Stimulated activated CD4-positive, alpha-beta T cell treated with anti-CD3 and anti-CD28 coated beads, Interleukin-4, amount 100 ng/mL, for 4 hours (primary cell): ENCODE measurements at places on chromosomes 5 and 9.

- DNase-seq = no peak
These were observed 802 bp downstream of the CCDC107 start for GRCh38 chr9:35658968-35659220.

GRCh38 chr5:31193116-31193515 is 370 bp upstream of the CDH6 start:
- DNase-seq = no peak

DNA sequence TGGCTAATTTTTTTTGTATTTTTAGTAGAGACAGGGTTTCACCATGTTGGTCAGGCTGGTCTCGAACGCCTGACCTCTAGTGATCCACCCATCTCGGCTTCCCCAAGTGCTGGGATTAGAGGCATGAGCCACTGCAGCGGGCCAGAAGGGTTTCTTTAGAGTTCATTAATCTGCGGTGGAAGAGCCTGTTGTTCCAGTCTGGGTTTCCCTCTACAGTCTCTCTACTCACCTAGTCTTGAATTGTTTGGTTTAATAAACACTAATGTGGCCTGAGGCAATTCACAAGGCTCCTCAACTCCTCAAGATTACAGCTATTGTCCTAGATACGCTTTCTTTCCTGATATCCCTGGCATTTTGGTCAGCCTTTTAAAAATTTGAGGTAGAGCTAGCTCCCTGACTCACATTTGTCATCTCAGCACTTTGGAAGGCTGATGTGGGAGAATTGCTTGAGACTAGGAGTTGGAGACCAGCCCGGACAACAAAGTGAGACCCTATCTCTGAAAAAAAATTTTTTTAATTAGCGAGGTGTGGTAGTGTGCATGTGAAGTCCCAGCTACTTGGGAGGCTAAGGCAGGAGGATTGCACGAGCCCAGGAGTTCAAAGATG is 4.6 kb upstream of the SAR1B start:
- no peak for DNase-seq

DNA sequence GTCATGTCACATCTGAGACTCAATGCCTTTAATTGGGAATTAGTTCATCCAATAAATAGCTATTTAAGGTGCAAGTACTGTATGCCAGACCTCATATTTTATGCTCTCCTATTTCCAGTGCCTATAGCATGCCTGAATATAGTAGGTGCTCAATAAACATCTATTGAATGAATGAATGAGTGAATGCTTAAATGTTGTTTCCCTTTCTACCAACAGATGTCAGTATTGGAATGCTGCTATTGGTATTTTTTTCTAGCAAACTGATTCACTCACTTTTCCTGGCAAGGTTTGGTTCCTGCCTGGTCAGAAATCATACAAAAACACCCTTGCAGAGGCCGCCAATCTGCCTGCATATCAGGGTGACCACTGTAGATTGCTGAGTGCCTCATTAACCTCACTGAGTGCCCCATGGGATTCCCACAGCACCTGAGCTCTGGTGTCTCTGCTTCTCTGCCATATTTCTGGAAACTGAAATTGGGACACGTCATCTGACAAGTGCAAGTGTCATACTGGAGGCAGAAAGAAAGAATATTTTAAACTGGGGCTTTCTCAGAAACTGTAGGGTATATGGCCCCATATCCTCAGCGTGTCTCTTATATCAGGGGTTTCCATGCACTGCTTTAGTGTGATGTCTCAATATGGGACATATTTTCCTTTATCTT is 359.7 kb downstream of the TRIM32 start:
- no peak for DNase-seq

DNA sequence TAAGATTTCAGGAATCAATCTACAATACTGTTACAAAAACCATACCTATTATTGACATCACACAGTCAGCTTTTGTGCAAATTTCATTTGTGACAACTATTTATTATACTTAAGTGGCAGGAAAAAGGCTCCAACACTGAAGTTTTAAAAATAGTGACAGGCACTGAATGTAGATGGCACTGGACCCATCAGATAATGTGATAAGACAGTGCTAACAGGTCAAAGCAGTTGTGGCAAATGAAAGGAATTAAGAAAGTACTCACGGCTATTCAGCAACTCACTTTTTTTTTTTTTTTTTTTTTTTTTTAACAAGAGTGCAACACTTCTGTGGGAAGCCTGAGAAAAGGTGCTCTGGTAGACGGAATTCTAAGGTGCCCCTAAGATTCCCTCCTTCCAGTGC is 115.0 kb upstream of the MEF2C start:
- DNase-seq = no peak

GRCh38 chr5:38827525-38827924 is 18.3 kb upstream of the OSMR start:
- no peak for DNase-seq

DNA sequence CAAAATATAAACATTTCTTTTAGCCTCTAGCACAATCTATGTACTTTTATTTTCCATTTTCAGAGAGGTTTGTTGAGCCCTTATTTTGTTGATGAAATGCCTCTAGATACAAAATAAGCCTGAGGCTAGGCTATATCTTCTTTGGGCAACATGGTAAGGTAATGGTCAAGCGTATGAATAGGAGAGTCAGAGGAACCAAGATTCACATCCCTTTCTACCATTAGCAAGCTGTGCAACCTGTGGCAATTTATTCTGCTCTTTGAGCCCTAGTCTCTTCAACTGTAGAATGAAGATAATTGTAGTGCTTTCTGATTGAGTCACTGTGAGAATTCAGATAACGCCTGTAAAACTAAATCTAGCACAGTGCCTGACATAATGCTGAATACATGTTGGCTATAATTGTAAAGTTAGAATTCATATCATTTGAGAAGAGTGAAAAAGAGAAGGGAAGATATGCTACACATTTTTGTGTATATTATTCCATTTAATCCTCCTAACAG is 412.5 kb downstream of the CCDC171 start:
- no peak for DNase-seq

DNA sequence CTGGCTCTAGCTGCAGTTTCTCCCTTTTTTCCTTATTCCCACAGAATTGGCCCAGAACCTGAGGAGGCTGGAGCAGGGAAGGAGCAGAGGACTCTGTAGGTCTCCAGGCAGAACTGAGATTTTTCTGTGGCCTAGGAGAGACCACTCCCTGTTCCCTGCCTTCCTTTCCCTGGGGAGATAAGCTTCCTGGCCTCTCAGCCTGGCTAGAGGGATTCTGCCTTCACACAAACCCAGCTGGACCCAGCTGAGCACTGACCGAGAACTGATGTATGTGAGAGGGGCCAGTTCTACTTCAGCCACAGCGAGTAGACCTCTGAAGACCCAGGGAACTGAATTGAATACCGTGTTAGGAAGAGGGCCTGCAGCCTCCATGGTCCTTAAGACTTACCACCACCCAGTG is 48.0 kb downstream of the RUSC2 start:
- no peak for DNase-seq

DNA sequence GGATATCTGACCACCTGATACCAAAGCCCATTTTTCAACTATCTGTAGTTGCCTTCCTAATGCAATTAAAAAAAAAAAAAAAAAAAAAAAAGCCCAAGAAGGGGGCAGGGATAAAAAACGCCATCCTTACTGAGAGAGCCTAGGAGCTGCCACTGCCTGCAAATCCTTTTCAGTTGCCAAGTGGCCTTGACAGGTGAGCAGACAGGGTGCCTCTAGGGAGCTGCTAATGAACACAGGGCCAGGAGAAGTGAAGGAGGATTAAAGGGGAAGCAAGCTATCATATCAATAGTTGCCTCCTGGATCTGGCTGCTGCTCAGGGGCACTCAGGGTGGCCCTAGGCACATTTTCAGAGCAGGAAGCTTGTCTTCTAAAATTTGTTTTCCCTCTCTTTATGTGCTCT is 547.4 kb downstream of the TLE1 start:
- DNase-seq = no peak

- no peak for DNase-seq
These were observed 90.8 kb downstream of the PLPPR1 start for GRCh38 chr9:101119206-101119819.

GRCh38 chr5:86675311-86675710 is 57.6 kb downstream of the COX7C start:
- no peak for DNase-seq

DNA sequence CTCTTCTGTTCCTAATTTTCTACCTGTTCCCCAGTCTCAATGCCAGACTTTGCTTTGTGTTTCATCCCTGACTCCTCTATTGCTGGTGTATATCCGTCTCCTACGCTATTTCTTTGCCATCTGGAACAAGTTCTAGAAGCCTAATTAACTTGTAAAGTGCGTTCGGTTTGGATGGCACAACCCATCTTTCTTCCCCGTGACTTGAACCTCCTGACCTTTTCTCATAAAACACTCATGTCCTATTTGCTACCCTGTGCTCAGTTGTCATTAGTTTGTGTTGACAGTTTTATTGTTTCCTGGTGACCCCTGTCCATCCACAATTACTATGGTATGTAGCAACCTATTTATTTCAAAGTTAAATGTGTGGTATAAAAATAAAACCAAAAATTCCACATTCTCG is 323.5 kb downstream of the TLE4 start:
- no peak for DNase-seq

DNA sequence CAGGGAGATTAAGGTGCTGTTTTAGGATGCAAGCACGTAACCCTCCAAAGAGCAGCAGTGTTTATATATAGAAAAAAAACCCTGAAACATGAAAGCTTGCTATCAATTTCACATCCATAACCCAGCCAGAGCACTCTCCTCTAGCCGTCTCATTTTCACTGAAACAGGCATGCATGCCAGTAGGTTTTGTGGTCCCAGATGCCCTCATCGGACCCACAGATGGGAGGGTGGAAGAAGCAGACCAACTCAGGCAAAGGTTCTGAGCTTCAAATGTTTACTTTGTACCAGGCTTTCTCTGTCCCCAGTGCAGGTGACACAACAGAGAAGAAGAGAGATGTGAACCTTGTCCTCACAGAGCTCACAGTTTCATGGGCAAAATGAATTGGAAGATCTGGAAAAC is 127.4 kb upstream of the ATP10B start:
- DNase-seq = no peak

DNA sequence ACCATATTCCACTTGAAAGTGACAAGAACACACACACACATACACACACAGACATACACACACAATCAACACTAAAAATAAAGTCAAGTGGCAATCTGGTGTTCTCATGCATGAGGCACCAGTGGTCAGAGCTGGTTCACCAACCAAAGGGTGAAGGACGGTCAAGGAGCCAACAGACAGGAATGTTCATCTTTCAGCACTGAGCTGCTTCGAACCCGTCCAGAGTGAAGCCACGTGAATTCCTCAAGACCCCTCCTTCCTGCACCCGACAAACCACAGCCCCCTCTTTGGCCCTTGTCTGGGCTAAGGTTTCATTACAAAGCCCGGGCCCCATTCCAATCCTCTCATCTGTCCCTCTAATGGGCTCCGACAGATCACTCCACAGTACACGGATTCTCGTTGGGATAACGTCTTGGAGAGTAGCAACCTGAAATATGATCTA is 84.5 kb upstream of the SMIM23 start:
- DNase-seq = no peak

DNA sequence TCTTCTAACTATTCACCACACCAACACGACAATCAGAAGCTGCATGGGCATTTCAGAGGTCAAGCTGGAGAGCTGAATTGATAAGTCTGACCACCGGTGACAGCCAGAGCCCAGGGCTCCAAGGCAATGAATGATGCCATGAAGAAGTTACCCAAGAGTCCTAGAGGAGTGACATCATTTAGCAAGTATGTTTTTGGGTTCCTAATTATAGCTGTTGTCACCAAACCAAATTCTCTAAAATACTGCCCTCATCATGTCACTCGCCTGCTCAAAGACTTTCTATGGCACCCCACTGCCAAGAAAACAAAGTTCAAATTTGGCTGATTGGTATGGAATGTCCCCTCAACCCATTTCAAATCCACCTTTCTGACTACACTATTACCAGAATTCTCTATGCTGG is 235.1 kb downstream of the SPOCK1 start:
- DNase-seq = no peak

- DNase-seq = no peak
These were observed 22.5 kb downstream of the EDIL3 start for GRCh38 chr5:84362061-84362720.

DNA sequence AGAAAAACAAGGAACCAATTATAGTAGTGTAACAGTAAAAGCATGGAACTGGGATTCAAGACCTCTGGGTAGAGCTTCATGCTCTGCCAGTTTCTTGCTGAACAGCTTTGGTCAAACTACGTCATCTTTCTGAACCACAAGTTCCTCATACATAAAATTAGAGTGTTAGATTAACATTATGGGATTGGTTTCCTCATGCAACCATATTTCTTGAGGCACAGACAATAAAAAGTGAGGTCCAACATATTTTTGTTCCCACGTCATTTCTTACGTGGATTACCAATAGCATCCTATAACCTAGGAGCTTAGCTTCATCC is 354.8 kb downstream of the TMEM232 start:
- DNase-seq = no peak

DNA sequence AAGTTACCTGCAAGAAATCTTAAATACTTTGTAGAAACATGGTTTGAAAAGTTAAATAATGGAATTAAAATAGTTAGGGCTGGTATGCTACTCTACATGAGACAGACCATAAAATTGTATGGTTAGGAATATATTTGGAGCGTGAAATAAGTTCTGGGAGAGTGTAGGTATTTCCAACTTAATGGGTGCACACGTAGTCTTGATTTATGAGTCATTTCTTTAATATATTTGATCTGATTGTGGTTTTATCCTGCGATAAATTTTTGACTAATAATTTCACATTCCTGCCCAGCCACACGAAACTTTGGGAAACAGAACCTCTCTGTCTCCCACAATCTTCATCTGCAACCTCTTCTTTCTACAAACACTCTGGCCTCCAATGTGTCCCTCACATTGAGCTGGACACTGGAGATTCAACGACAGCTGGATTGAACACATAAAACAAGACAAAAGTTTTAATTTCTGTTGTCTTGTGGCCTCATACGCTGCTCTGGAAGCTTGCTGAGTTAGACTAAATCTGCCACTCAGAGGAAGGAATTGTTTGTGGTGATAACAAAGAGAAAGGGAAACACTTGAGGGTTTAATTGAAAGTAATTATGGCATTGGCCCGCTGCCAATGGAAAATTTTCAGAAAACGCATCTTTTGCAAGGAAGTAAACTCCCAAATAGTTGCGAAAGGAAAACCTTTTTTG is 201.8 kb upstream of the ZNF608 start:
- no peak for DNase-seq

DNA sequence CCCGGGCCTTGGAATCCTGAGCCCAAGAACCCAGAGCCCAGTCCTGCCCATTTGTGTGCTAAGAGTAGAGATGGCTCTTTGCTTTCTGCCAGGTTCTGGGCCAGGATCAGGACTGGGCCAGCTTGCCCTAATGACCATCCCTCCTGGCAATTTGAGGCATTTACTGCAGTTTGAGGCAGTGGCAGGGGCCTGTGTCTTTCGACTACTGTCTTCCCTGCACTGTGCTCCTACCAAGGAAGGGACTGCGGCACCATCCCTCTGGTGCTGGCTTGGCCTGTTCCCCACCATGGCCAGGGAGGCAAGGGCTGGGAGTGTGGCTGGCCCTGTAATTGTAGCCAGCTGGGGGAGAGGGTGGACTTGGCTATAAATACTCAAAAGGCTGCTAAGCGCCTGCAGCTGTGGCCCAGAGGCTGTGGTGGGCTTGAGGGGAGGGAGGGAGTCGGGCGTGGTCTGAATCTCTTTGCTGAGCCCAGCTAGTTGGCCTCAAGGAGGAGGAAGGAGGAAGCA is 4.6 kb downstream of the ENHO start:
- DNase-seq = no peak

- no peak for DNase-seq
These were observed 4.2 kb upstream of the TSC1 start for GRCh38 chr9:132948482-132949050.
